Non-pigmented ciliary epithelial cell (primary cell): ENCODE measurements at places on chromosomes 7 and 10.
A peak's percentile ranks its signal among the peaks of the same experiment; 100 is the strongest.

DNA sequence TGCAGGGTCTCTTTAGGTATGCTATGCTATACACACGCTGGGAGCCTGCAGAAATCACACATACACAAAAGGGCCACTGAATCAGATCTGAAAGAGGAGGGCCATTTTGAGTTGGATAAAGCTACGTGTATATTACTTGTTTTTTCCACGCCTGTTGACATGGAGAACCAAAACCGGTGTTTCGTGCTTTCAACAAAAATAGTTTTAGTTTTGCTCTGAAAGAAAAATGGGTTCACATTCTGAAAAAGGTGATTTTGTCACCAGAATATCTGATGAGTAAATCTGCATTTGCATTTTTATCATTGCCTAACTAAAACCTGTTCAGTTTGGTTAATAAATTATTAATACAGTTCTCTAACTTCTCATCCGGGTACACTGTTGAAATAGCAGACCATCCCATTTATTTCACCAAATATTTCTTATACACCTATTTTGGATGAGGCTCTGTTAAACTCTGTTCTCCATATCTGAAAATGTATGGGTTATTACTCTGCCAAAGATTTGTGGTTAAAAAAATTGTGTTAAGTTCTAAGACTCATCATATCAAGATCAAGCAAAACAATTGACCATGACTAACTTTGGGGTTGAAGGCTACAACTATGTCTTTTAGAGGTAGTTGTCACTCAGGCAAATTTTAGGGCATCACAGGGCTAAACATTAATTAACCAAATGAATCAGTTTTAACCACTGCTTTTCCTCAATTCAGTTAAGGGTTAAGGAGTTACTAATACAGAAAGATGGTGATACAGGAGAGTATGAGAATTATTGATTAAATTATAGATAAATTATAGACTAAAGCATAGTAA lies 101.2 kb upstream of the RPA3 start:
- no peak for DNase-seq

GRCh38 chr10:107873007-107873406 lies 708.5 kb upstream of the SORCS1 start:
- no peak for DNase-seq

GRCh38 chr7:15326044-15326644 lies 235.7 kb downstream of the AGMO start:
- DNase-seq = peak; percentile 18

- no peak for DNase-seq
These were observed 55.1 kb downstream of the ANKMY2 start for GRCh38 chr7:16590424-16590823.

GRCh38 chr10:125193306-125193877 lies 33.0 kb upstream of the CTBP2 start:
- DNase-seq = no peak

DNA sequence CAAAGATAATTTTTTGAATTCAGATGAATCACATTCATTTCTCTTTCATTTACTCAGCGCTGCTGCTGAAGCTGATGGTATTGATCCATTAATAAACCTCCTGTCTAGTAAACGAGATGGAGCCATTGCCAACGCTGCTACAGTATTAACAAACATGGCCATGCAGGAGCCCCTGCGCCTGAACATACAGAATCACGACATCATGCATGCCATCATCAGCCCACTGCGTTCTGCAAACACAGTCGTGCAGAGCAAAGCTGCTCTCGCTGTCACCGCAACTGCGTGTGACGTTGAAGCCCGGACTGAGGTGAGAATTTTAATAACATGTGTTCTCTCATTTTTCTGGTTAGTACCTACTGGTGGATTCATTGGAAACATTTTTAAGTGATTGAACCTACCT lies 70.2 kb downstream of the ARMC3 start:
- DNase-seq = no peak

- no peak for DNase-seq
These were observed 1.4 kb downstream of the HECW1 start for GRCh38 chr7:43113622-43114457.

DNA sequence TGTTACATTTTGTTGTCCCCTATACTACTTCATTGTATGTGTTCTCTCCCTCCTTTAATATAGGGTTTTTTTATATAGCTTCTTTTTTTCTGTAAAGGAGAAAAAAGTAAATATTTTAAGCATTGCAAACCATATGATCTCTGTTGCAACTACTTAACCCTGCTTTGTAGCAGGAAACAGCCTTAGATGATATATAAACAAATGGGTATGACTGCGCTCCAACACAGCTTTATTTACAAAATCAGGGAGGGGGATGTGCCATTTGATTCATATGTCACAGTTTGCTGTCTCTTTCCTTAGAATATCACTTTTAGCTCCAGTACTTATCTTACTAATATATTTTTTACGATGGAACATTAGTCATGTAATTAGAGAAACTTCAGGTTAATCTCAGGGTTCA lies 155.2 kb upstream of the GNAI1 start:
- peak; percentile 44 for DNase-seq

DNA sequence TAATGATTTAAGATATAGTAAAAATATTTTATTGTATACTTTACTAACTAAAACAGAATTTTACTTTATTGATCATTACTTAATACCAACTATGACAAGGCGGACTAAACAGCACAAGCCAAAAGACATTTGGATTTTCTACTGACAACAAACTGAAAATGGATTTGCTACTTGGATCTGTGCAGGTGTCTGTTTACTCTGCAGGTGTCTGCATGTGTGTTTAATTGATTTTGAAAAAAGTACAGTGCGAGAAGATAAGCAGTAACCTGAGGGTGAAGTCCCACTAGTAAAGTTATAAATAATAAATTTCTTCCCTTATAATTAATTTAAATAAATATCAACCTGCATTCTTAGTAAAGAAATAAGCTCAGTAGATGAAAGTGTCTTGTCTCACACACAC lies 696.8 kb upstream of the MBL2 start:
- DNase-seq = no peak

DNA sequence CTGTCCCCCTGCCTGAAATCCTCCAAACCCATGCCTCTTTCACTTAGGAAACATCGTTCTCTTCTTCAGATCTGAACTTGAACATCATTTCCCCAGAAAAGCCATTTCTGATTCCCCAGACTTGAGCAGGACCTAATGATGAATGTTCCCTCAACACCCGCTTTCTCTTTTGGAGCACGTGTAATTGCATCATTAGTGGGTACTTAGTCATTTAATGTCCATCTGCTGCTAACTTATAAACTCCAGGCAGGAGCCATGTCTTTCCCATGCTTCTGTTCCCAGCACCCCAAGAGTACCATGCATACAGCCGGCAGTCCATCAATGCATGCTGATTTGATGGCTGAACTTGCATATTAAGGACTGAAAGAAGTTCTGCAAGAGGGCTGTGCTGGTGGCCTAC lies 36.5 kb upstream of the ECHDC3 start:
- DNase-seq = no peak

- no peak for DNase-seq
These were observed 32.6 kb downstream of the PDZD8 start for GRCh38 chr10:117342641-117343040.

DNA sequence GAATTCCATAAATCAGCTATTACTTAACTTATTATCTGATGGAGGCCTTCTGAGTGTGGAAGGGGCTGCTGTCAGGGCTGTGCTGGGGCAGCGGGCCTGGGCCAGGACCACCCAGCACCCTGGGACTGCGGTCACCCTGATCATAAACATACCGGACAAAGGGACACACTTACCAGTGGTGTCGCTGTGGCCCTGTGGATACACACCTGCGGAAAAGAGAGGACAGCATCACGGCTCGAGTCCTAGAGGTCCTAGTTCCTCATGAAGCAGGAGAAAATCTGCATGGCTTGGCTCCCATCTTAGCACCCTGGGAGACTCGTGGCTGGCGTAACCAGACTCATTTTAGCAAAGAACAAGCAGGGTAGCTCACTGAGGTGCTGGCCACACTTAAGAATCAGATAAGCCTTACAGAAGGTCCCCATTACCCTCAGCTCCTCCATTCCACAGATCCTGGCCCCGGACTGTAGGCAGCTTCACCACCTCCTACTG lies 17.7 kb downstream of the IL15RA start:
- DNase-seq = no peak

- no peak for DNase-seq
These were observed 62.5 kb upstream of the NAMPT start for GRCh38 chr7:106347229-106347833.

- no peak for DNase-seq
These were observed 20.9 kb downstream of the WBP1L start for GRCh38 chr10:102764470-102765161.

- DNase-seq = no peak
These were observed 110.3 kb upstream of the SP8 start for GRCh38 chr7:20896996-20897395.

- DNase-seq = no peak
These were observed 186.9 kb downstream of the CFTR start for GRCh38 chr7:117666689-117667088.

- DNase-seq = no peak
These were observed 239.2 kb downstream of the EXOC4 start for GRCh38 chr7:133491846-133492652.

DNA sequence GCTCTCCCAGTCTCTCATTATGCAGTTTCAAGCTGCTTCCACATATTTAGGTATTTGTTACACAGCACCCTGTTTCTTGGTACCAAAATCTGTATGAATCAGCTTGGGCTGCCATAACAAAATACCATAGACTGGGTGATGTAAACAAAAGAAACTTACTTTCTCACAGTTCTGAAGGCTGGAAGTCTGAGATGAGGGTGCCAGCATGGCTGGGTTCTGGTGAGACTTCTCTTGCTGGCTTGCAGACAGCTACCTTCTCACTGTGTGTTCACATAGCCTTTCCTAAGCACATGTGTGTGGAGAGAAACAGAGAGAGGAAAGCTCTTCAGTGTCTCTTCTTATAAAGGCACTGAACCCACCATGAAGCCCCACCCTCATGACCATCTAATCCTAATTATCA lies 15.7 kb upstream of the CBLL1 start:
- no peak for DNase-seq

DNA sequence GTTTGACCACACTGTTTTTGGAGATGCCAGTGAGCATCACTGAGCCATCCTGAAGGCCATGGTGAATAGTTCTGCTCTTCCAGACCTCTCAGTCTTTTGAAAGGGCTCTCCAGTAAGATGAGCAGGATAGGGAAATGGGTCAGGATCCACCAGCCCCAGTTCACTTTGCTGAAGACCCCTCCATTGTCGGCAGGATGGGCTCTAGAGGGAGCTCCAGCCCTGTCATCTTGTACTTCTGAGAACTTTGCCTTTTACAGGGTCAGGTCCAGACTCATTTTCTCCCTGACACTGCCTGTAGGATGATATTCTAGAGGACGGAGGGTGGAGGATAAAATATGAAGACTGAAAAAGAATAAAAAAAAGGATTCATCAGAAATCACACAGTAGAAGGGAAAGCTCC lies 13.1 kb downstream of the LHFPL3 start:
- no peak for DNase-seq

GRCh38 chr10:119919826-119920225 lies 27.3 kb downstream of the SEC23IP start:
- DNase-seq = no peak

DNA sequence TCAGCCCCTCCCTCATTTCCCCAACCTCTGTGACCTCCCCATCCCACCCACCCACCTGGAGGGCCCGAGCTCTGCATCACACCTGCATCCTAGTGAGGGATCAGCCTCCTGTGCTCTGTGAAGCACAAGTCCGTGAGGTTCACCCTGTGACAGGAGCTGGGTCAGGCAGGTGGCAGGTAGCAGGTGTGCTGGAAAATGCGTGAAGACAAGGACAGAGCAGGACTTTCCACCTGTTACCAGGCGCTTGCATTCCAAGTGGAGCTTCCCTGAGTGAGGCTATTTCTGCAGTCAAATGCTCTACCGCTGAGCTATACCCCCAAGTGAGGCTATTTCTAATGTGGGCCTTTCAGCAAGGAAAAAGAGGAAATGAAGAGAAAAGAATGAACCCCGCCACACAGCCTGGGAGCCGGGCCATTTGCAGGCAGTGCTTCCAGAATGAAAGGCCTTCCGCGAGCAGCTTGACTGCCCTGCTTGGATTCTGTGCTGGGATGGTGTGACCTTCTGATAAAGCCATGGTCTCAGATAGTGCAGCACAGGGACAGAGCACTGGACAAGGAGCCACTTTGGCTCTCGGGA lies 13.3 kb upstream of the CPXM2 start:
- DNase-seq = no peak

- DNase-seq = peak; percentile 26
These were observed 177.7 kb downstream of the KIF20B start for GRCh38 chr10:89879121-89879520.

- DNase-seq = no peak
These were observed 4.3 kb upstream of the LIPF start for GRCh38 chr10:88659725-88660597.

DNA sequence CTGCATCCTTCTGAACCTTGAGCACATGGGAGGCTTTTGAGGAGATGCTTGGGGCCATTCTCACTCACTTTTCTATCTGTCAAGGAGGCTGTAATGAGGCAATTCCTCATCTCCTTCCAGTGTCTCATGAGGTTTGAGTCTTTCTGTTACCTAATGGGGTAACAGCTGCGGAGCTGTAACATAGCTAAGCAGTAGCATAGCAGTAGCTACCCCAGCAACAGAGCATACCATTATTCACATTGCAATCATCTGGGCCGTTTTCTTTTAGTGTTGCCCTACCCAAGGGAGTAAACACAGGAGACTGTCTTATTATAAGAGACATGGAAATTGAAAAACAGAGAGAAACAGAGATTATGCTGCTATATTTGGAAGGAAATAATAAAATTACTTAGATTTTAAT lies 68.7 kb downstream of the AKR1D1 start:
- DNase-seq = no peak

GRCh38 chr10:97991871-97992270 lies 38.5 kb downstream of the CRTAC1 start:
- DNase-seq = peak; percentile 1

DNA sequence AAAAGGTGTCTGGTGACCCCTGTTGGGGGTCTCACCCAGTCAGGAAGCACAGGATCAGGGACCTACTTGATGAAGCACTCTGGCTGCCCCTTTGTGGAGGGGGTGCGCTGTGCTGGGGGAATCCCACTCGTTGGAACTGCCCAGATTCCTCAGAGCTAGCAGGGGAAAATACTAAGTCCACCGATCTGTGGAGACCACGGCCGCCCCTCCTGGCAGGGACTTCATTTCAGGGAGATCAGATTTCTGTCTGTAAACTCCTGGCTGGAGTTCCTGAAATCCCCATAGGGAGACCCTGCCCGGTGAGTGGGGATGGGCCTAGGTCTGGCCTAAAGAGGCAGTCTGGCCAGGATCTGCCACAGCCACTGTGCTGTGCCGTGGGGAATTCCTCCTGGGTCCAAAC lies 79.3 kb upstream of the ADCY1 start:
- DNase-seq = no peak

DNA sequence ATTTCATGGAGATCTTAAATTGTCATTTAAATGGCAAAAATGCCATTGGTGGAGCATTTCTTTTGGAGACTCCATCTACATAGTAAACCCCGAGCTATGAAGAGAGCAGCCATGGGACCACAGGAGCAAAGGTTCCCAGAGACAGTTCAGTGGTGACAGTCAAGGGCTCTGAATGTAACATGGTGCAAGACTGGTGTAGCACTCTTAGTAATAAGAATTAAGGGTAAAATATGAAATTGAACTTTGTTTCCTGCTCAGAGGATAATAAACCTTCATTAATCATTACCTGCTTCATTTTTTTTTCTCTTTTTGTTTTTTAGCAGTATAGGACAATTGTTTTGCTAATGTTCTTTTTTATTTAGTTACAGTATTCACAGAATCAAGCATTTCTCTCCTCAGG lies 717.5 kb upstream of the POM121L12 start:
- no peak for DNase-seq

GRCh38 chr10:100670828-100671479 lies 74.4 kb upstream of the PAX2 start:
- DNase-seq = no peak
